HEK293T (cell line): ENCODE measurements at places on chromosomes 4 and X.

- no peak for DNase-seq
Measured at GRCh38 chrX:48939524-48940228, 17.7 kb downstream of the OTUD5 start.

GRCh38 chr4:113555868-113556267, 205.7 kb downstream of the CAMK2D start:
- DNase-seq, result no peak

DNA sequence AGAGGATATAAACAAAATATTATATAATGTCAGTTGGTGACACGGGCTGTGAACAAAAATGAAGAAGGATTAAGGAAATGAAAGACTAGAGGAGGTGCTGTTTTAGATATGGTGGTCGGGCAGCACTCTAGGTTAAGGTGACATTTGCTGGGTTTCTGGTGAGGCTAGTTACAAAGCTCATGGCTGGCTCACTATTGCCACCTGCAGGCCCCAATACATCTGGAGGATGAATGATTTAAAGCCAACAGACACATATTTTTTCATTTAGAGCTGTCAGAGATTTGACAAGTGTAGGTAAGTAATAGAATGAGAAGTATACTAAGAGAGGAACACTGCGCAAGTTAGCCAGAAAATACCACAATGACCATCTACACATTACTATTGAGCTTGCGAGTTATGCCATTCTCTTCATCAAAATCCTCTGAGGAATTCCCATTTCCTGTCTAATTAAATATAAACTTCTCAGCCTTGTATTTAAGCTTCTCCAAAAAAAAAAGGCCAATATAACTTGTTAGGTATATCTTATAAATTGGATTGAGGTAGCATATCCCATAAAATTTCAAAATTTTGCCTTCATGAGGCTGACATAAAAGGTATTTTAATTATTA, 6.4 kb upstream of the FGG start:
- DNase-seq, result peak; percentile 61

DNA sequence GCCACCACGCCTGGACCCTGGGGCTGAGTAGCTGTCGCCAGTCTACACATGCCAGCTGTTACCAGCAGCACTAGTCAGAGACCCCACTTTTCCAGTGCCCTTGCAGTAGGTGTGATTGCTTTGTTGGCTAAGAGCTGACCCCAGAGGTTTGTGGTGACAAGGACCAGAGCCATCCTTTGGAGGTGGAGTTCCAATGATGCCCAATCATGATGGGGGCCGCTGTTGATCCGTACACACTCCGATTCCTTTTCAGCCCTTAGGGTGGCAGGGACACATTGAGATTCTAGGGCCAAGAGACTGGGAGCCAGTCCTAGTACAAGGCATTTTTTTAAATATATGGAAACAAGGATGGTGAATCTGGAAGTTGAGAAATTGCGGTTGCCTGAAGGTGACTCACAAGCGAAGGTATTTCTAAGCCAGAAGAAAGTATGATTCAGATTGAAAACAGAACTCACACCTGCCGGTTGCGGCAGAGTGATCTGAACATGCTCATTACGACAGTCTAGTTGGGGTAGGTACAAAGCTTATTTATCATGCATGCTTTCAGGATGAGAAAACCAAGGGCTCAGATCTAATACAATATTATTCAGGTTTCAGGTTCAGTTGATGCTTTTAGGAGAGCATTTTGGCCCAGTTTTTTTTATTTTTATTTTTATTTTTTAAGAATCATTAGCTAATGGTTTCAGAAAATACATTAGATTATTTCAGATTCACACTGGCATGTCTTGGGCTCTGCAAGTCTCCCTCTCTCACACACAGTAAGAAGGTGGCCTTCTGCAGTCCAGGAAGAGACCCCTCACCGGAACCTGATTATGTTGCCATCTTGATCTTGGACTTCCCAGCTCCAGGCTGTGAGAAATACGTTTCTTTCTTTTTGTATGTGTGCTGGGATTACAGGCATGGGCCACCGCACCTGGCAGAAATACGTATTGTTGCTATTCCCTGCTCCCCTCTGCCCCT, 43.4 kb downstream of the SHROOM2 start:
- no peak for DNase-seq

- no peak for DNase-seq
Measured at GRCh38 chr4:102627831-102628523, 126.8 kb downstream of the NFKB1 start.

- no peak for DNase-seq
Measured at GRCh38 chrX:124045109-124045508, 83.6 kb downstream of the STAG2 start.

- DNase-seq, result no peak
Measured at GRCh38 chr4:87933337-87933736, 42.2 kb upstream of the SPP1 start.

DNA sequence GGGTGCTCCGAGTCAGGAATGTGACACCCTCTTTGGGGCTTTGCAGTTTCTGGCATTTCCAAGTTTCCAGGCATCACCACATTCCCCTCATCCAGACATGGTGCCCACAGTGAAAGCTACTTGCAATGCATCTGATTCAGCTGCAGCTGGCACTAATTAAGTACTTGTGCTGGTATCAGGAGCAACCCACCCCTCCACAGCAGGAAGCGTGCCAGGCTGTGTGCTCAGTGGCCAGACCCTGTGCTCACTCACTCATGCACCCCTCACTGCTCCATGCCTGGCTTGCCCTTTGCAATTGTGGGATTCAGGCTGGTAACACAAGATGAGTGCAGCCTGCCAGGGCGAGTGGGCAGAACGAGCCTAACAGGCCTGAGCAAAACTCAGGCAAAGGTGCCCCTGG, 271.2 kb downstream of the EPHA5 start:
- DNase-seq, result no peak

DNA sequence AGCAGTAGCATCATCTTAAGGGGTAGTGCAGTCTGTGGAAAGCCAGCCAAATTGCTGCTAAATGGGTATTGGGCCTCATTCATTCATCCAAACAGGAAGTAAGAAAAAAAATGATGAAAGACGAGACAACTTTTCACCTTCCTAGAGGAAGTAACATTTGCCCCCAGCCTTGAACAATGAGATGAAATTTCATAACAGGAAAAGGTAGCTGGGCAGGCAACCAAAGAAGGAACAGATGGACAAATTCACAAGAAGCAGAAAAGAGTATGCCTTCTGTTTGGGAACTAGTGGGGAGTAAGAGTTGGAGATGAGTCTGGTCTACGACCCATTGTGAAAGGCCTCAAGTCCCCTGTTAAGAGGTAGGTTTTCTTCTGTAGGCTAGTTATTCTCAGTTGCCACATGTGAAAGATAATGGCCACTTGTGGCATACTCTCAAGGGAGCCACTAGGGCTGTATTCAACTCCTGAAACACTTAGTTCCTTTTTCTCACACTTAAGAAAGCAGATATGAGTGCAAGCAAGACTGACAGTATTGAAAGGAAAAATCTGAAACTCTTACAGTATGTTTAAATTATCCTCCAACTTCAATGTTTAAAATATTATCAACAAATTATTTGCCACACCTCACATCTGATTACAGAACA, 190.4 kb downstream of the AR start:
- no peak for DNase-seq

DNA sequence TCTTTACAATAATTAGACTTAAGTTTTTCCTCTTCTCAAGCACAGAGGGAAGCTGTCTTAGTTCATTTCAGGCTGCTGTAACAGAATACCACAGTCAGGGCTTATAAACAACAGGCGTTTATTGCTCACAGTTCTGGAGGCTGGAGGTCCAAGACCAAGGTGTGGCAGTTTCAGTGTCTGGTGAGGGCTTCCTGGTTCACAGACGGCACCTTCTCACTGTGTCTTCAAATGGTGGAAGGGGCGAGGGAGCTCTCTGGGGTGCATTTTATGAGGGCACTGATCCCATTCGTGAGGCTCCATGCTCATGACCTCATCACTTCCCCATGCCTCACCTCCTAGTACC, 115.7 kb upstream of the MXRA5 start:
- no peak for DNase-seq

DNA sequence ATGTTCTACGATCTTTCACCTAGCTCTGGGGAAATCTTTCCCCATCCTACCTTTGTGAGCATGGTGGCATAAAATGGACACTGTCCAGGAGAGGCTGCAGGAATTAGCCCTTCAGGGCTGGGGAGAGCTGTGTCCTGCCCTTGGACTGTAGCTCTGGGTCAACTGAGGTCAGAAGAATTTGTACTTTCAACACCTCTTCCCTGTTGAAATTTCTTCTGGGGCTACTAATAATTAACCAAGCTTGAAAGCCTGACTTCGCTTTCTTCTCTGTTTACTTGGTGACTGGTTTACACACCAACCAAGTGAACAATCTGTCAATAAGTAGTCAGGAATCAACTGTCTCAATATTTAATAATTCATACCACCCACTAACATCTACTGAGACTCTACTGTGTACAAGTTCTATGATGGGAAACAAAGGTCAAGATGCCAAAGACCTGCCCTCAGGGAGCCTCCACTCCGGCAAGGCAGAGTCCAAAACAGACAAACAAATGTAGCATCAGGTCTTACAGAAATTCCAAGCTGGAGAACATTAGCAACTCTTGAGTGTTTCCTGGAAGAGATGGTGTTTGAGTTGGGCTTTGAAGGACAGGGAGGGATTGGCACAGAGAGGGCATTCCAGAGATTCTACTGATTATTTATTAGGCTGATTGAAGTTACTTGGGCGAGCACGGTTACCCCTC, 113.1 kb downstream of the ENPP6 start:
- no peak for DNase-seq

GRCh38 chr4:95551653-95552052, 2.9 kb upstream of the UNC5C start:
- no peak for DNase-seq

DNA sequence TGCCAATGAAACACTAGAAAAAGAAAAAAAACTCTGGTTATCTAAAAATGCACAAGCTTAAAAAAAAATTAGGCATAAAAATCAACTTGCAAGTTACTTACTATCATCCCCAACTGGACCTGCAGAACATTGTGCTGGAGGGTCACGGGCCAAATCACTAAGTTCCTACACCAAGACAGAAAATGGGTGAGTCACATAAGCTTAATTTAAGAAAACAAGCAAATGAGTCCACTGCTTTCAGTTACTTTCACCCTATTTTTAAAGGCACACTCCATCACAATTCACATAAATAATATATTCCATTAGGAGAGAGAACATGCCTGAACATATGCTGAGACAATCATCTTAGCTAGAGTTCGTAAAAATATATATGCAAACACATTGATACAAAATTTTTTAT, 17.7 kb downstream of the UBE2D3 start:
- DNase-seq, result no peak

- no peak for DNase-seq
Measured at GRCh38 chrX:41720125-41720779, 3.7 kb upstream of the GPR82 start.

DNA sequence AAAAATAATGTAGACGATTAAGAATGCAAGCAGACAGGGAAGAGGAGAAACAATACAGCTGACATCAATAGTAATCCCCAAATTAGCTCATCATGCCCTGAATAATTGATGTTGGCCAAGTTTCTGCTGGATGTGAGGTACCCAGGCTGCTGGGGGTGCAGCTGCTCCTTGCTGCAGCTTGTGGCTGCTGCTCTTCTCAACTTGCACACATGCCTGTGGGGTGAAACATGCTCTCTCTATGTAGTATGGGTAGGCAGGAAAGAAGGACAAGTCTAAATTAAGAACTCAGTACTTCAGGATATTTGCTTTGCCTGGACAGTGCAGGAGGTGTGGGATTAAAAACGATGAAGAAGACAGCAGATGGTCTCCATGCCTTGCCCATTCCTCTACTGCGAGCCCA, 16.7 kb downstream of the EDA2R start:
- DNase-seq, result no peak

- DNase-seq, result no peak
Measured at GRCh38 chr4:152652102-152652501, 27.7 kb downstream of the TMEM154 start.

DNA sequence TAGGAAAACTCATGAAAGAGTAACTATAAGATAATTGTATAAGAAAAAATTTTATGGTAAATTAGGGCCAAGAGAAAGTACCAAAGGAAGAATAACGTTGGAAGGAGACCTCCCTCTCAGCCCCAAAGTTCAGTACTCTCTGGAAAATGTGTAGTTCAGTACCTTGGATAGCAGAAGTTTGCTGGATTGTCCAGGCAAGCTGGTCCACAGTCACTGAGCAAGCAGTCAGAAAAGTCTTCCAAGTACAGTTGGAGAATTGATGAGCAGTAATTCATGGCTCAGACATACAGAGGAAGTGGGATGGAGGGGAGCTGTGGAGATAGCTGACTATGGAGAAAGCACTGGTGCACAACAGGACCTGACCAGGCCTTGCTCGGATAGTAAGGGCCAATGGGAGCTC, 598.2 kb upstream of the NDST4 start:
- peak; percentile 9 for DNase-seq

DNA sequence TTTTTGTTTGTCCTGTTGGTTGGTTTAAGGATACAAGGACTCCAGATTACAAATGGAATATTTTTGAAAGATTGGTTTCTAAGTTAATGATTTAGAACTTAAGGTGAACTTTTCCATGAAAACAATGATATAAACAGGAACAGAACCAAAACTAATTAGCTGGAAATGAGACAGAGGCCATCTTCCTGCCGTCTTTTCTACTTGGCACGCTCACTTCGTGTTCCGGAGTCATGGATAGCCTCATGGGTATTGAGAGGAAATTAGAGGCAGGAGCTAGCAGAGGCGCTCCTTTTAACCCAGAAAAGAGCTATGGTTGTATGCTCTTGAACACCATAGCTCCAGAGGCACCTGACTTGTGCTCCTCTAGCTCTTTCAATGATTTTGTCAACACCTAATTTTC, 2.4 kb downstream of the FAM241A start:
- no peak for DNase-seq

GRCh38 chr4:10421344-10422055, 35.7 kb downstream of the ZNF518B start:
- no peak for DNase-seq

GRCh38 chr4:3192188-3192587, 56.8 kb upstream of the MSANTD1 start:
- DNase-seq, result no peak

- DNase-seq, result no peak
Measured at GRCh38 chr4:3436048-3436797, 5.5 kb upstream of the HGFAC start.

DNA sequence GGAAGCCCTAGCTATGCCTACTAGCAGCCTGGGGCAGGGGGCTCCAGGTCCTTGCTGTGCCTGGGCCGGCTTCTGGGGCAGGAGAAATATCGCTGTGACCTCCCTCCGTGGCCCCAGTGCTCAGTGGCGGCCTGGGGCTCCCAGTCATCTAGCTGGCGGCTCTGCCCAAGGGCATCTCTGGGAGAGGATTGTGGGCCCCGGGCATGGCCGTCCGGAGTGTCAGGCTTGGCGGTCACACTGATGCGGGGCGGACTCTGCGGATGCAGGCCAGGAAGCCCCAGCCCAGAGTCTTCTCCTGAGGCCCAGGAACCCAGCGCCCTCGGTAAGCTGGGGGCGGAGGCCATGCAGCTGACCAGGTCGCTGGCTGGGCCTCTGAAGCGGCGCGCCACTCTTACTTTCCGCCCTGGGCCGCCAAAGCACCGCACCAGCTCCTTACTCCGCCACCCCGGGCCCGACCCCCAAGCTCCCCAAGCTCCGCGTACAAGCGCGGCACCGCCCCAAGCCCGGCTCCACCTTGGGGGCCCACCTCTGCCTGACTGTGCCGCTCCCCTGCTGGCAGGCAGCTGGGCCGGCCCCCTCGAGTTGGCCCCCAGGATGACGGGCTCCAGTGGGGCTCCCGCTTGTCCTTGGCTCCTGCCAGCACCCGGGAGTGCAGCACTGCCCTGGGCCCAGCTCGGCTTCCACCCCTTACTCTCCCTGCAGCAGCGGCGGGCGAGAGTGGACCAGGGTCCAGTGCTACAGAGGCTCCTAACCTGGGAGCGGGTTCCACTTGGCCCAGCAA, 720.0 kb downstream of the PCDH18 start:
- DNase-seq, result no peak

- no peak for DNase-seq
Measured at GRCh38 chrX:68443155-68443868, 10.0 kb upstream of the OPHN1 start.
